ENCODE measurements at places on chromosomes 16 and 17.

DNA sequence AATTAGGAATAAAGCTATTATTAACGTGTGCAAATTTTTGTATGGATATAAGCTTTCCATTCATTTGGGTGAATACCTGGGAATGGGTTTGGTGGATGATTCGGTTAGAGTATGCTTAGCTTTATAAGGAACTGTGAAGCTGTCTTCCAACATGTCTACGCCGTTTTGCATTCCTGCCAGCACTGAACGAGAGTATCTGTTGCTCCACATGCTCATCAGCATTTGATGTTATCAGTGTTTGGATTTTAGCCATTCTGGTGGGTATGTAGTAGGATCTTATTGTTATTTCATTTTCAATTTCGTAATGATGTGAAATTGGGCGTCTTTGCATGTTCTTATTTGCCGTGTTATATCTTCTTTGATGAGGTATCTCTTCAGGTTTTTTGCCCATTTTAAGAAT is 168.0 kb downstream of the RPTOR start:
- DNase-seq, result no peak

- DNase-seq, result no peak
Observed at GRCh38 chr17:48756830-48757251, 28.3 kb upstream of the HOXB13 start.

- no peak for DNase-seq
Observed at GRCh38 chr17:42087736-42088705, 10.3 kb downstream of the ZNF385C start.

DNA sequence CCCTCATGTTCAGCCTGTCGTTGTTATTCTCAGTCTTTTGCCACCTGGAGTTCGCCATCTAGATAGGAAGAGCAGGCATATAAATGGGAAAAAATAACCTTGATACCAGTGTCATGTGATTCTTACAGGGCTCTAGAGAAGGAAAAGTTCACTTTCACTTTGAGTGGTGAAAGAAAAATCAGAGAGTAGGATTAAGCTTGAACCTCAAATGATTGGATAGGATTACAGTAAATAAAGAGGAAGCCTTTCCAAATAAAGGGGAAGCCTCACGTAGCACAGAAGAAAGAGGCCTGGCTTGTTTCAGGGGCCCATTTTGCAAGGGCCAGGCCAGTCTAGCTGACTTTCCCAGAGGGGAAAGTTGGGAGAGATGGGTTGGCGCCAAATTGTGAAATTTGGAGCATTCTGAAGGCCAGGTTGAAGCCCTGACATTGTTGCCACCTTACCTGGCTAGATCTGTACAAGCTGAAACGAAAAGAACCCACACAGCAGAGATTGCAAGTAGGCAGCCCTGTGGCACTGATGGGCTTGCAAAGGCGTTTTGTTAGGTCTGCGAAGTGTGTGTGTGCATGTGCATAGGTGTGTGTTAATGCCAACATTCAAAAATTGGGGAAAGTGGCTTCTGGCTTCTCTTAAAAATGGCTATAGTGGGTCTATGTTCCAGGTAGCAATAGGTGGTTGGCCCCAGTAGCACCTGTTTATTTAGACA is 38.8 kb downstream of the TMC6 start:
- DNase-seq, result no peak

- DNase-seq, result no peak
Observed at GRCh38 chr17:50396261-50397110, 837 bp downstream of the LRRC59 start.

- DNase-seq, result no peak
Observed at GRCh38 chr17:76585649-76586593, at the start of gene ST6GALNAC2. TSS of gene ST6GALNAC2 (minus strand) at chr17:76585860. CDS start at chr17:76585808, 52 bp downstream.

DNA sequence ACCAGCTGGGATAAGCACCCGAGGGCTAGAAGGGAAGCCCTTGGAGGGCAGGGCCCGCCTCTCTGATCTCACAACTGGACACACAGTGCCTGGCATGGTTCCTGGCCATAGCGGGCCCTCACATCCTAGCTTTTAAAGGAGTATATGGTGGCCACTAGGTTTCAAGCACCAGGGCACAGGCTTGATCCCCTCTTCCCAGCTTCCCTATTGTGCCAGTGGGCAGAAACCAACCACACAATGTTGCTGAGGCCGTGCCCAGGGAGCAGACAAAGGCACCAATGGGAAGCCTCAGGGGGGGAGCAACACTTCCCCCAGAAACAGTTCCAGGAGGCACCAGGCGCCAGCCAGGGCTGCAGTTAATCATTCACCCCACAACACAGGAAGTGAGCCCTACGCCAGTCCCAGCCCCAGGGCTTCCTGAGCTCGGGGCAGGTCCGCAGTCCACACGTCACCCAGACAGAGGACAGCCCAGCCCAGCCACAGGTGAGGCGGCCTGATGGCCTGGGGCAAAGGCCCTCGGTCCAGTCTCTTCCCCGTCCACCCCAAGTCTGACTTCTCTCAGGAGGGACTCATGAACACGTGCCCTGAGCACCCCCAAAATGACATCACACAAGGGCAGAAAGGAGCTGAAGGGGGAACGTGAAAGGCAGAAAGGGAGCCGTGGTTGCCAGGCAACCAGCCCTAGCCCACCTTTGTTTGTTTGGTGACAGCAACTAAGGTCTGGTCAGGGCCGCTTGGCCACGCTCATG is 12.8 kb downstream of the SMIM5 start:
- DNase-seq, result no peak

DNA sequence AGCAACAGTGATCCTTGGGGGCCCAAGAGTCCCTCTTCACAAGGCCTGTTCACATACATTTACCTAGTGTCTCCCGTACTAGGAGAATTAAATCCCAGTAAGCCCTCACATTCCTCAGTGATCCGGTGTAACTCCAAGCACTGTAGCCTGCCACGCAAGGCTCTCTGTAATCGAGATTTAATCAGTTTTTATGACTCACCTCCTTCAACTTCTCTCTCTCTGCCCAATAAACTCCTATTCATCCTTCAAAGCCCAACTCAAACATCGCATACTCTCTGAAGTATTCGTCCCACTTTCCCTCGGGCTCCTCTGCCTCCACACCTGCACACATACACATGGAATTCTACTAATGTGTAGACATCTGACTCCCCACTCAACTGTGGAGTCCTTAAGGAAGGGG is 141.8 kb downstream of the CMIP start:
- no peak for DNase-seq

All from activated CD4-positive, CD25-positive, alpha-beta regulatory T cell (primary cell).